Right hindlimb (tissue), 1 donor: ENCODE measurements at places on chromosomes 4 and X.

DNA sequence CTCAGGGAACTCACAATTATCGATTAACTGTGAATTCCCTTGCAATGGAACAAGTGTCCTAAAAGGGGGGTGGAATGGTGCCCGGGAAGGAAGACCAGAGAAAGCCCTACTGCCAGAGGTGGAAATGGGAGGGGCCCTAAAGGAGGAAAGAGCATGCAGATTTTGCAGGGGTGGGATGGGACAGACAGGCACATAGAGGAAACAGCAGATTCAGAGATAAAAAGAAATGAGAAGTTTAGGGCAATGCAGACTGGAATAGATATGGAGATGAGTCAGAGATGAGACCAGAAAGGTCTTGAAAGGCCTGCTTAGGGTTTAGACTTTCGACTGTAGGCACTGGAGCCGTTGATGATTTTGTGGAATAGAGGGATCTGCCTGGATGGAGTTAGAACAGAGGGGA is 57.4 kb upstream of the PITX2 start:
- no peak for DNase-seq

GRCh38 chrX:21610168-21610567 is 48.0 kb downstream of the KLHL34 start:
- DNase-seq, result no peak

DNA sequence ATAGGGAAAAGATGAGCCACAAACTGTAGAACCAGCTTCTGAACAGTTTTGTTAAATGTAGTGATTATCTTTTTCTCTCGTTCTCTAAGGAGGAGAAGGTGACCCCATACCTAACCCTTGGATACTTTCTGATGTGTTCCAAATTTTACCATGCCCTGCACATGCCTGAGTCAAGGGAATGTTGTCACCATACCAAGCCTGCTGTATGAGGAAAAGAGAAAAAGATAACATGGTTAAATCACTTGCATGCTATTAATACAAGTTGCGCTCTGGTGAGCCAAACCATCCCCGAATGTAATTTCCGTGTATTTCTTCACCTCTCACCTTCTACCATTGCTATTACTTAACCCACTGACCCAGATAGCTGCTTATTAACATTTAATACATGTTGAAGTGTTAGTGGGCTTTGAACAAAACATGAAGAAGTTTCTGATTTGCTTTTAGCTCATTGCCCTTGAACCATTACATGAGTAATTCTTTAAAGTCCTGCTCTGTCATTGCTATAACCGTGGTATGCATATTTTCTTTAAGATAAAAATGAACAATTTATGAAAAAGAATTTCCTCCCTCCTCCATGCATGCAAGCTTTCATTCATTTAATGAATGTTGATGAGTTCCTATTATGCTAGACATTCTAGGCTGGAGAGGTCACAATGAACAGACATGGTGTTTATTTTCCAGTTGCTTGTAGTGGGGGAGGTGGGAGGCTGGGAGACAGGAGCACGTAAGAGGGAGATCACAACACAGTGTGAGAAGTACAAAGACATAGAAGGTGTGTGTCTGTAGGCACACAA is 13.6 kb upstream of the KIT start:
- DNase-seq, result no peak

DNA sequence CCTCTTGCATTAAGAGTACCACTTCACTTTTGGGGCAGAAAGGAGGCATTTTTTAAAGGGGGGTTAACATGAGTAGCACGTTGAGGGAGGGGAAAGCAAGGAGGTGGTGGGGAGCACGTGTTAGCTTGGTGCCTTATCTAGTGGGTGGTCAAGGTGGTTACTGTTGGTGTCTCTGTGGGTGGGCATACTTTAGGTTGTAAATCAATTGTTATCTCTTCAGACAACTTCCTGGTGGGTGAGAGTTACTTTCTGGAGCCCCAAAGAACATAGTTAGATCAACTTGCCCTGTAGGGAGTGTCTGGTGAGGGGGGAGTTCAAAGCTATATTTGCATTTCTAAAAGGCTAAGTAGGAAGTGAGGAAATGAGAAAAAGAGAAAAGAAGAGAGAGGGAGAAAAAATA is 297.7 kb upstream of the CLNK start:
- no peak for DNase-seq

DNA sequence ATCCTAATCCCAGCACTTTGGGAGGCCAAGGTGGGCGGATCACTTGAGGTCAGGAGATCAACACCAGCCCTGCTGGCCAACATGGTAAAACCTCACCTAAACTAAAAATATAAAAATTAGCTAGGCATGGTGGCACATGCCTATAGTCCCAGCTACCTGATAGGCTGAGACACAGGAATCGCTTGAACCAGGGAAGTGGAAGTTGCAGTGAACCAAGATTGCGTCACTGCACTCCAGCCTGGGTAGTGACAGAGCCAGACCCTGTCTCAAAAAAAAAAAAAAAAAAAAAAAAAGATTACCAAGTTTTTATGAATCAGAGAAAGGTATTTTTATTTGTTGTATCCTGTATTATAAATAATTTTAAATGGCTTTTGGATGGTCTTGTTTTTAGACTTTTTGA is 15.1 kb downstream of the TRAPPC11 start:
- DNase-seq, result no peak

DNA sequence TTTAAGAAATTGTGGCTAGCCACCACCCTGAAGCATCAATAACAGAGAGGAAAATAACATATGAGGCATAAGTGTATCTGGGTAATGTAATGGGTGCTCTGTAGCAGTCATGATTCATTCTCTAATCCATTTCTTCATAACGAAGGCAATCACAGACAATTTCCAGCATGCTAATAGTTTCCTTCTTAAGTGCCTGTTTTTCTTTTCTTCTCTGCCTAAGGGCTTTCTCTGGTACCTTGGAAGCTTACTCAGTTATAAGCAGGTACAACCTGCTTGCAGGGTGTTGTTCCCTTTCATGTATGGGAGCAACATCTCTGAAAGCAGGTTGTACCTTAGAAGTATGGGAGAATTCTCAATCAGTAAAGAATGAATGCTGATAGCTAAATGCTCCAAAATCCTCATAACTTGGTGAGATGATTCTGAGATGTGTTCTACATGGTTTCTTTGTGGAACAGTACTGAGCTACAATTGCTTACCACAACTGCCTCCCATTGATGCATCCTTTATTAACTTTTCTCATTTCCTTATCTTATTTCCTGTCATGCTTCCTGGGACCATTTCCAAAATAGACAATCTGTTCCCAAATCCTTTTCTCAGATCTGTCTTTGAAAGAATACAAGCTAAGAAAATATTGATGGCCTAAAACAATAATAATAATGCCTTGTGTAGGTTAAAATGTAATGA is 247.6 kb downstream of the PAPSS1 start:
- DNase-seq, result no peak

GRCh38 chr4:13888112-13888511 is 260.6 kb upstream of the BOD1L1 start:
- no peak for DNase-seq

- DNase-seq, result no peak
Measured at GRCh38 chrX:14598330-14598729, 69.0 kb downstream of the GLRA2 start.

GRCh38 chr4:180280726-180281297 is 1962.4 kb upstream of the TENM3 start:
- DNase-seq, result no peak

GRCh38 chr4:172188248-172188988 is 375.2 kb downstream of the GALNTL6 start:
- DNase-seq, result no peak

DNA sequence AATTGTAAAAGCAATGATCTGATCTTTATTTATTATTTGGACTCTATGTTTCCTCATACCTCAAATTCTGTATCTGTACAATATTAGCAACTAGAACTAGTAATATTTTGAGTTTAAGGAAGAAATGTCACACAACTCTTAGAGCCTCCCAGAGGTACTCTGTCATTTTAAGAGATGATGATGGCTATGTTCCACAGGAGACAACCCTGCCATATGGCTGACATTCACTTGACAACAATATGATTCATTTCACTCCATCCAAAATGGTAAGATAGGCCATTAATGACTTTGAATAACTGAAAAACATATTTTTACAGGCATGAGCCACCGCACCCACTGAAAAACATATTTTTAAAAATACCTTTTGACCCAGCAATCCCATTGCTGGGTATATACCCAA is 190.3 kb downstream of the MAML3 start:
- DNase-seq, result no peak

DNA sequence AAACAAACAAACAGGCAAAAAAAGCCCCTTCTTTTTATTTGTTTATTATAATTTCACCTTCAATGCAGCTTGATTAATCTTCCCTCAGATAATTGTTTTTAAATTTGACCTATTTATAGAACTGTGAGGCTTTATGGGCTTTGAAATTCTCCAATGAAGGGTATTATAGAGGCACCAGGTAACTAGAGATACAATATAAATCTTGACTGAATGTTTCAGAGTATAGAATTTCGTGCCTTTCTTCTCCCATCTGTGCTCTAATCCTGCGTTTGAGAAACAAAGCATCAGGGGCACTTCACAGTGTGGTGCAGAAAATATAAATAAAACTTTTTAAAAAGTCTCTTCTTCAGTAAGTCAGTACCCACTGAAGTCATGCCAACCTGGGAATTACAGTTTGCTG is 120.9 kb downstream of the ANKRD50 start:
- no peak for DNase-seq

- no peak for DNase-seq
Measured at GRCh38 chr4:163127621-163128020, 39.1 kb downstream of the NAF1 start.

DNA sequence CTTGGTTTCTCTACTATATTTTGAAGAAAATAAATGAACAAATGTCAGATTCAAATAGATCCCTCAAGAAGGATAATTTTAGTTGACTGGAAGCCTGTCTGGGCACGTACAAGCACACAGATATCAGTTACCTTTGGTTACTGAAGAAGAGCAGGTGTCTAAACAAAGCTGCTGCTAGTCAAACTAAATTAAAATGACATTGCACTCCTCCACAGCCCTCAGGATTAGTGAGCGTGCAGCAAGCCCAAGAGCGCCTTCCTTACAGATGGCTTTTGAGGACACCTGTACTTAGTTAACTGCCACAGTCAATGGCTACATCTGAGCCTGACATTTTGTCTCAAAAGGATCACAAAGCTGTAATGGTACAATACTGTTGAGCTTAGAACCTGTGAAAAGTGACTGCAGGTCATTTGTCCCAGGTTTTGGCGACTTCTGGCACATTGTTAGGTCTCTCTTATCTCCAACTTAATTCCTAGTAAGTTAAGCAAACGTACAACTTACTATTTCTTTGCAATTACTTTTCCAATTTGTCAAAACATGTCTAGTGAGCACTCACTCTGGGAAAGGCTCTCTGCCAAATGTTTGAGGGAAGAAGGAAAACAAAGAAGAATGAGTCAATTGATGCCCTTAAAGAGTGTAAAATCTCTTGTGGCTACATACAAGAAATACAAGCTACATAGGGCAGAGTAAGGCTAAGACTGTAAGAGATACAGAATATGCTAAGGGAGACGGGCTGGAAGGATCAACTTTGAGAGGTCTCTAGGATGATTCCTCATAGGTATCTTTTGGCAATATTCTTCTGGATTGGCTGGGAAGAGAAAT is 25.6 kb upstream of the DAPP1 start:
- DNase-seq, result no peak

GRCh38 chrX:38561951-38562719 is 793 bp downstream of the TSPAN7 start:
- peak; percentile 35 for DNase-seq

DNA sequence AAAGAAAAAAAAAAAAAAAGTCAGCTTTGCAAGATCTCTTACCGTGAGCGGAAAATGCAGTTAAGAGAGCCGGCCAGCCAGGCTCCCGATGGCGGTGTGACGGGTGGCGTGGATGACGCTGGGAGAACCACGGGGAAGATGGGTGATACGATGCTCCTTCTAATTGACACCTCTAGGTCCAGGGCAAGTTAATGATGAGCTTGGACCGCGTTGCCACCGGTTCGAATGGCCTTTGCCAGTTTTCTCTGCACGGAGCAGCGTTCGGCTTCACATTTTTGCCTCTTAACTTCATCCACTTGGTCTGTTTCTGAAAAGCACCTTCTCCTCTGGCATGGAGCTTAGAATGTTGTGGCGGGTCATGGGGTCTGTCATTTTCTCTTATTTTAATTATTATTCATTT is 33.2 kb downstream of the SHOX start:
- no peak for DNase-seq

DNA sequence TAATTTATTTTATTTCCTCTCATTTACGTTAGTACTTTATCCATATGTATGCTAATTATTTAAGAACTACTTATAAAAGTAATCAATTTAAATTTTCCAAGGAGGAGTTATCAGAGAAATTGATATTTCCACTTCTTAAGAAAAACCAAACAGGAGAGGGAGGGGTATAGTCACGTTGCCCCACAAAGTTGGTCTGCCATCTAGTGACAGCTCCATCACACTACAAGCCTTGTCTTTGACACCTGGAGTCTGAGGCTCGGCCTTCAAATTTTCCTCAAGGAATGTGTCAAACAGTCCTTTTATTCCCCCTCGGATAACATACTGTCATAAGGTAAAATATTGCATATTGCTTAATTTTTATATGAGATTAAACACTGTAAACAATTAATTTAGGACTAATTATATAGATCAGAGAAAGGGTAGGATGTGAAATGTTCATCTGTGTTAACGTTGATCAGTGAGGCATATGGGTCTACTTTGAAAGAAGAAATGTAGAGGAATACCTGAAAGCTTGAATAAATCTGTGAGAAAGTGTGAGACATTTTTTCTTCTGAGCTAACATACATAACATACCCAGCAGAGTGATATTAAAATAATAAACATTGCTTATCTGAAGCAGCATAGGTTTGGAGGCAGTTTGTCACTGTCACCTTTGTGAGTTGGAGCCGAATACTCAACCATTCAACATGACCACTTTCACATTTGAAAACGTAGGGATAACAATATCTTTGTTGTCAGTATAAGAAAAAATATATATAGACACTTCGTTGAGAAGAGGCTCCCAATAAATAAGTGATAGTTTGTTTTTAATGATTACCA is 114.4 kb downstream of the GLRA3 start:
- no peak for DNase-seq

DNA sequence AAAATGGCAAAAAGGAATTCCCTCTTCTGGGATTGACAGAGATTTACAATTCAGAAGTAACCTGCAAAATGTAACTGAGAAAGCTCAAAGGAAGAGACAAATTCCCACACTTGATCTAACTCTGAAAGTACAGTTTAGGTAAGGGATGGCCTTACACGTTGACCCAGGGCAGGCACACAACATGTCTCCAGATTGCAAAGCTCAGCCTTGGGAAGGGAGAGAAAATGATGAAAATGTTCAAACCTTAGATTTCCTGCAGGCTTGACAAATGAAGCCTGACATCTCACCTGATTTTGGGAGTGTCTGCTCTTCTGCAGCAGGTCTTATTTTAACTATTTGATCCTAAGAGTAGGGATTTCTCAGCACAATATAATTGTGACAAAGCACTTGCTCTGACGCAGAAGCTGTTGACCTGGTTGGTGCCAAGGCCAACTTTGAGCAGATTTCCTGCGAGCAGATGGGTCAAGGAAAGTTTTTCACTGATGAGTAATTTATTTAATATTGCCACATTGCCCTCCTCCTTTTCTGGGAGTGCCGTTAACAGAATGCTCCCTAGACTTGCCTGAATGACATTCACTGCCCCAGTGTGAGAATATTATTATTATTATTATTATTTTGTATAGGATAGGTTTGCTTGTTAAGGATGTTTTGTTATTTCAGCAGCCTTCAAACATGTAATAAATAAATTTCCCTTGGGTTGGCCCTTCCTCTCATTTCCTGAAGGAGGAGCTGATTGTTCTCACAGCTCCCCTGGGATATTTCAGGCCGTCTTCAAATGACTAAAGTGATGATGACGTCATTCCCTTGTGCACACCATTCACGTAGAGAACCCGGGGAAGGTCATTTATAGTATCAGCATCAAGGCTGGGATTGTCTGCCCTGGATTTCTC is 157.1 kb downstream of the VEGFC start:
- no peak for DNase-seq

GRCh38 chrX:31670245-31670644 is 598.4 kb upstream of the FTHL17 start:
- DNase-seq, result no peak
